NT2/D1 (cell line): ENCODE measurements at places on chromosomes 16 and 17.

GRCh38 chr16:11676799-11677198 lies 8.5 kb downstream of the SNN start:
- DNase-seq, result no peak

DNA sequence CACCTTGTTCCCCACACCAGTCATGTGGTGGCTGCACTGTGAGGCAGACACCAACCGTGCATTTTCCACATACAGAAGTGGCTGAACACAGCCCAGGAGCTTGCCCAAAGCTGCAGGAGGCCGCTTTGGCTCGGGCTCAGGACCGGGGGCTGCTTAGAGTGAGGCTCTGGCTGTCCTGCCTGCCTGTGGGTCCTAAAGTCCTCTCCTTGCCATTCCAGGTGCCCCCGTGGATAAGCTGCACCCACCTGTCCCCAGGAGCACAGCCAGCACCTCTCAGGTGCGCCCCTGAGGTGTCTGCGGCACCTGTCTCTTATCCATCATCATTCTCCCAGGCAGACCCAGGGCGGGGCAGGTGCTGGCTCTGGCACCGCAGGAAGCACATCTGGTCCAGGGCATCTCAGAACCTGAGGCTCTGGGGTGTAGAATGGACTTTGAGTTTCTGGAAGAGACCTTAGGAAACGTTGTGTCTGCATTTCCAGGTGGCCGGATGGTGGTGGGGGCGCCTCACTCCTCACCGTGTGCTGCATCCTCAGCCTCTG lies 180.5 kb upstream of the ZNF469 start:
- DNase-seq, result no peak

DNA sequence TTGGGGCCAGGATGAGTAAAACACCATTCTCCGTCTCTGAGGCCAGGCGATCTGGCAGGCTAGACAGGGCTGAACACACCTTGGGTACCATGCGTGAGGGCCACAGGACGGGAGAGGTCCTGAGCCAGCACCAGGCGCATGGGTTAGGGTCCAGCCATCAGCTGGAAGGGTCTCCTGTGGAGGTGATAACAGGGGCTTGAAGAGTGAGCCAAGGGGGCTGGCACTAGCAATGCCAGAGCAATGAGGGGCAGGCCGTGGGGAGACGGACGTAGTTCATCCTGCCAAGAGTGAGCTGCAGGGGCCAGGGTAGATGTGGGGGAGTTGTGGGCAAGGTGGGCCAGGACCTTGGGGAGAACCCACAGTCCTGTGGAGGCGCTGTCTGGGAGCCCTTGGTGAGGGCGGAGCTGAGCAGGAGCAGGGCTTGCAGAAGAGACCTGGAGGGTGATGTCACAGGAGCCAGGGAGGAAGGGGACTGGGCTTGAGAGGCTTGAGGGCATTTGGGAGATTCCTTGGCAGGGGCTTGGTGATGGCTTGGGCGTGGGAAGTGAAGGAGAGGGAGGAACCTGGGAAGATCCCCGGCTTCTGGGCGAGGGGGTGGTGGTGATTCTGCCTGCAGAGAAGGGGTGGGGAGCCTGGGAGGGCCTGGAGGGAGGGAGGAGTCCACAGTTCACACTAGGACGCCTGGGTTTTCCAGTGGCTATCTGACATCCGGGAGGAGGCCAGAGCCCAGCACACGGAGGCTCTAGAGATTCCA lies 6.3 kb upstream of the NPTX1 start:
- no peak for DNase-seq

DNA sequence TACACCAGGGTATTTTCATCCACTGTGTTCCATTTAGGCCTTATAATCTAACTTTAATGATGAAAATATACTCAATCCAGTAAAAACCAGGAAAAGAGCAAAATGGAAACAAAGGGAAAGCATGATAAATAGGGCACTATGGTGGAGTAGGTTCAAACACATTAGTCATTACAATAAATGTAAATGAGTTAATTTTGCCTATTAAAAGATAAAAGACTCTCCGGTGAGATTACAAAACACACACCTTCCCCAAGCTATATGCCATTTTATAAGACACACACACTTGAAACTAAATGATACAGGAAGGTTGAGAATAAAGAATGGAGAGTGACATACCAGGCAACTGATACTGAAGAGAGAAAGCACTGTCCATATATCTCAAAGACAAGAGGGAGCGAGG lies 10.0 kb downstream of the PPL start:
- DNase-seq, result no peak

DNA sequence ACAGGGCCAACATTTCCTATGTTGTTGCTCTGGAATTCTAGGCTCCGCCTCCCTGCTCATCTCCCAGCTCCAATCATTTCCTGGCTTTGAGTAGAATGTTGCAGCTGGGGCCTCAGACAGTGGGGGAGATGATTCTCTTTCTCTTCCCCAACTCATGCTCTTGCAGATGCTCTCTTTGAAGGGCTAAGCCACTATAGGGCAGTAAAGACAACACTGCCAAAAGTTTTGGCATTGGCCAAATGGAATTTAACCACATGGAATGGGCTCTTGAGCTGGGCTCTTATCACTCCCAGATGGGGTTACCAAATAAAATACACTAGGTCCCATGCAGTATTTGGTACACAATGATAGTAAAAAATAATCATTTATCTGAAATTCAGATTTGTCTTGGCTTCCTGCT lies 19.6 kb upstream of the EFCAB13 start:
- DNase-seq, result no peak

DNA sequence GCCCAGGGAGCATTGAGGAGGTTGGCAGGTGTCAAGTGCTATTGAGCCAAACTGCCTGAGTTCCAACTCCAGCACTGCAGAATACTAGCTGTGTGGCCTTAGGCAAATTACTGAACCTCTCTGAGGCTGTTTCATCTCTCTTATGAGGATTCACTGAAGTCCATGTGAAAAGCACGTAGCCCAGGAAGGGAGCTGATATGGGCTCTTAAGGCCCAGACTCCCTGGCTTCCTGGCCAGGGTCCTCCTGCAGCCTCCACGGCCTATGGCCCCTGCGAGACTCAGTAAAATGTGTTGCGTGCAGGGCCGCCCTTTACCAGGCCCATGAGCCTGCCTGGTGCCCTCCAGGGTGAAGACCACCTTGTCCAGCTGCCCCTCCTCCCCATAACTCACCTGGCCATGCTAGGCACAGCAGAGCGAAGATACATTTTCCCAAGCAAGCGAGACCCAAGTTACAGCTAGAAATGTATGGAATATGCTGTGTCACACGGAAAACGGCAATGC lies 133.7 kb upstream of the TNRC6C start:
- no peak for DNase-seq

GRCh38 chr16:9489835-9490467 lies 398.5 kb downstream of the HAPSTR1 start:
- DNase-seq, result no peak

- no peak for DNase-seq
Observed at GRCh38 chr16:79639576-79640311, 39.2 kb upstream of the MAF start.

GRCh38 chr16:67470359-67470758 lies 10.6 kb downstream of the ATP6V0D1 start:
- no peak for DNase-seq

- DNase-seq, result no peak
Observed at GRCh38 chr16:21150375-21151001, at the start of gene DNAH3. Gene DNAH3 (minus strand): TSS chr16:21150846. CDS start chr16:21150319, 527 bp downstream.

GRCh38 chr16:57367116-57367752 lies 5.1 kb upstream of the CX3CL1 start:
- no peak for DNase-seq
